ENCODE measurements at places on chromosomes 11 and 22. TPM values are rescaled to one million over a fixed set of nuclear protein-coding genes. Genes with fewer than 3 reads are reported as not detected.

GRCh38 chr11:1208144-1208393, 14.8 kb upstream of the MUC5B start:
- no peak for DNase-seq

The SEC14L3 gene
- total RNA-seq: not detected

DNA sequence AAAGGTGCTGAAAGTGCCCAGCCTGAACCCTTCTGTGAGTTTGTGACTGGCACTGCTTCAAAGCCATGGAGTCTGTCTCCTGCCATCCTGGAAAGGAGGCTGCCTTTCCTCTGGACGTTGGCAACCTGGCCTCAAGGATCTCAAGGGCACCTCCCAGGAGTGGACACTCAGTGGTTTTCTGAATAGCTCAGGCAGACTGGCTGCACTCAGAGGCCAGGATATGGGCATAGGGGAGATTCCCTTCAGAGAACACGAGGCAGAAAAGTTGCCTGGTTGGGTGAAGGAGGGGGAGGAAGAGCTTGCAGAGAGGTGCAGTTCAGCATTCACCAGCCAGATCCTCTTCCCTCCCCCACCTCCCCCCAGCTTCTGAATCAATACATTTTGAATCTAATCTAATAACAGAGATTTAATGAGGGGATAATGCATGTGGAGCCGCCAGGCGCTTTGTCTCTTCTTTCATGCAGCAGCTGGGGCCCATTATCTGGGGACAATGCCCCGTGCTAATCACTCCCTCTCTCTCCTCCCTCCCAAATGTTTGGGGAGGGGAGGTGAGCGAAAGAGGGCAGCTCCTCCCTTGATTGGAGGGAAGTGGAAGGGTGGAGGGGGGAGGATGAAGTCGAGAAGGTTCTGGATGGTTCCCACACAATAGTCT, 17.7 kb downstream of the HTR3A start:
- no peak for DNase-seq

GRCh38 chr22:20036084-20036482, 15.2 kb downstream of the TANGO2 start:
- no peak for DNase-seq

- DNase-seq: peak; percentile 46
Measured at GRCh38 chr22:37427135-37427710, at the start of gene ELFN2. TSS of gene ELFN2 (minus strand) at chr22:37427479. CDS start at chr22:37375534, 51,945 bp downstream.
